ENCODE measurements at places on chromosomes 6 and 20. TPM values are rescaled to one million over a fixed set of nuclear protein-coding genes. Genes with fewer than 3 reads are reported as not detected.

The MAP7 gene
- total RNA-seq = 0.52 TPM

The EFCAB8 gene
- under 0.01 TPM for total RNA-seq

The HLA-DQA2 gene
- total RNA-seq = not detected

The E2F1 gene
- total RNA-seq = 3.9 TPM

The LCA5 gene
- total RNA-seq = 7.5 TPM

The ZNF334 gene
- 1.8 TPM for total RNA-seq

The MICB gene
- 23.1 TPM for total RNA-seq

The CLDN20 gene
- total RNA-seq = not detected

The GTSF1L gene
- total RNA-seq = not detected

The PPP1R14C gene
- not detected for total RNA-seq

The PHF1 gene
- total RNA-seq = 20.2 TPM

The IL17A gene
- not detected for total RNA-seq

The PSORS1C2 gene
- total RNA-seq = not detected

The ADGRF5 gene
- total RNA-seq = 3.2 TPM

The BRD2 gene
- total RNA-seq = 115 TPM

The CD83 gene
- total RNA-seq = 0.88 TPM

All from epithelial cell of alveolus of lung (primary cell).